ENCODE measurements at places on chromosomes 12 and 14.

DNA sequence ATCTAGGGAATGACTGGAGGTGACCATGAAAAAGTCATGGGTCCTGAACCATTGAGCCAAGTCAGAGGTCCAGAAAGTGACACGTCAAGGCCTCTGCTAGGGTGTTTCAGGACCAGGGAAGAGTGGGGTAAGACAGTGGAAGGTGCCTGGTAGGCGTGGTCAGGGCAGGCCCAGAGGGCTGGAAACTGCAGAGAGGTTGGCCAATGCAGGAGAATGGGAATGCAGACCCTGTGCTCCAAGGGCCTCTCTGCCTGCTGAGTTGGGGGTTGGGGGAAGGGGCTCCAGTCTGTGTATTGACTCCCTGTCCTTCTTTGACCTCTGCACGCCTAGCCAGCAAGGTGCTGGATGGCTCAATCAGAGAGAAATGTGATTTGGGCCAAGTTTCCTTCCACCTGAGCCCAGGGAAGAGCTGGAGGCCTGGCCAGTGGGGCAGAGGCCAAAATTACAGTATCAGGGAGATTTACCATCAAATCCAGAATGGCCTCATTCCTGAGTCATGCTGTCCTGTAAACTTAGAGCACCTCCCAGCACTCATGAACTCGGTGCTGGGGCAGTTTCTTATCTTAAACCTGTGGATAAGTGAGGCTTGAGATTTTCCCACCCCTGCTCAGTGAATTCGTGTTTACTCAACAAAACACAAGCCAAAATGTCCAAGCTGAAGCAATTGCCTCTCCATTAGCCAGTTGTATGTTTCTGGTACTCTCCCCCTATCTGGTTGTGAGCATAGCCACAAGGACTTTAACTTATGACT, 24.4 kb downstream of the IRF2BPL start:
- DNase-seq = no peak

- DNase-seq = peak; percentile 53
Measured at GRCh38 chr12:24820872-24821271, 128.0 kb downstream of the BCAT1 start.

DNA sequence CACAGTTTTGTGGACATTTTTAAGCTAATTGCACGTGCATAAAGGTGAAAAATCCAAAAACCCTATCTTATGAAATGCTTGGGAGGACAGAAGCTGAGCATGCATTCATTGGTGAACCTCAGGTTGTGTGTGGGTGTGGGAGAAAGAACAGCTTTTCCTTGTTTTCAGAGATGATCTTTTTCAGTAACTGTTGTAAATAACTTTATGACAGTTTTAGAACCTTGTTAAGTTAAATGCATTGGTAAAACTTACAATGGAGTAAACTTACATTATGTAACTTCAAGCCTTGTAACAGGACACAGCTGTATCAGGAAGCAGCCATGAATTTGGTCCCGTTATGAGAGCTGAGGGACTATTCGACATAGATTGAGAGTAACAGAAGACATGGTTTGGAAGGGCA, 587.4 kb downstream of the GALC start:
- peak; percentile 4 for DNase-seq

DNA sequence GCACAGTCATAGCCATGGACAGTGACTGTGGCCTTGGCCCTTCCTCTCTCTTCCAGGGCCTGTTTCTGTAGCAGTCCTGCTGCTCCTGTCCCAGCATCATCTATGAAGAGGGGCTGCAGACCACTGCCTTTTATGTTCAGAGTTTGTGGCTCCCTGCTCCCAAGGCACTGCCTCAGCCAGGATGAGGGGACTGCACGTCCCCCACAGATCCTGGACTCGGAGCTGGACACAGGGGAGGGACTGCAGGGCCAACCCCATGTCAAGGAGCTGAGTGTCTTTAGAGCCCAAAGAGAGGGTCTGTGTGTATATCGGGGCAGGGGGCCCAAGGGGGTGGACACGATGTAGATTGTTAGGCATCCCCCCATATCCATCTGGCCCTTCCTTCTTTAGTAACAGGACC, 60.6 kb upstream of the DIO3 start:
- DNase-seq = no peak

- DNase-seq = no peak
Measured at GRCh38 chr14:84323450-84323849, 1206.5 kb upstream of the FLRT2 start.

- DNase-seq = no peak
Measured at GRCh38 chr12:120586860-120587259, 5.7 kb upstream of the POP5 start.

- no peak for DNase-seq
Measured at GRCh38 chr14:96951511-96951910, 154.3 kb downstream of the VRK1 start.

DNA sequence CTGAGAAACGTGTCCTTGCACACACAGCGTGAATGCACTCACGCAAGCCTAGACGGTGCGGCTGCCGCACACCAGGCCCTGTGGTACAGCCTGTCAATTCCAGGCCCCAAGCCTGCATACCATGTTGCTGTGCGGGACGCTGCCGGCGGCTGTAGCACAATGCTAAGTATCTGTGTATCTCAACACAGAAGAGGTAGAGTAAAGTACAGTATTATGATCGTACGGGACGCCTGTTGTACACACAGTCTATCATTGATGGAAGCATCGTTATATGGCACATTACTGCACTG, 45.0 kb downstream of the AMN start:
- no peak for DNase-seq

- DNase-seq = peak; percentile 78
Measured at GRCh38 chr12:42705863-42706262, 116.3 kb upstream of the PRICKLE1 start.

DNA sequence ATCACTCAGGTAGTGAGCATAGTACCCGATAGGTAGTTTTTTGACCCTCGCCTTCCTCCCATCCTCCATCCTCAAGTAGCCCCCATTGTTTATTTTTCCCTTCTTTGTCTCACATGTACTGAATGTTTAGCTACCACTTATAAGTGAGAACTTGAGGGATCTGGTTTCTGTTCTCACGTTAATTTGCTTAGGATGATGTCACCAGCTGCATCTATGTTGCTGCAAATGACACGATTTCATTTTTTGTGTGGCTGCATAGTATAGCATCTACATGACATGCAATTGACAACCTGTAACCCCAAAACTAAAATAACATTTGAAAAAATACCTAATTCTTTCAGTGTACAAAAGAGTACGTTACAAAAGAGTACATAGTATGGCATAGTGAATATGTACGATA, 254.0 kb upstream of the NOVA1 start:
- DNase-seq = no peak

DNA sequence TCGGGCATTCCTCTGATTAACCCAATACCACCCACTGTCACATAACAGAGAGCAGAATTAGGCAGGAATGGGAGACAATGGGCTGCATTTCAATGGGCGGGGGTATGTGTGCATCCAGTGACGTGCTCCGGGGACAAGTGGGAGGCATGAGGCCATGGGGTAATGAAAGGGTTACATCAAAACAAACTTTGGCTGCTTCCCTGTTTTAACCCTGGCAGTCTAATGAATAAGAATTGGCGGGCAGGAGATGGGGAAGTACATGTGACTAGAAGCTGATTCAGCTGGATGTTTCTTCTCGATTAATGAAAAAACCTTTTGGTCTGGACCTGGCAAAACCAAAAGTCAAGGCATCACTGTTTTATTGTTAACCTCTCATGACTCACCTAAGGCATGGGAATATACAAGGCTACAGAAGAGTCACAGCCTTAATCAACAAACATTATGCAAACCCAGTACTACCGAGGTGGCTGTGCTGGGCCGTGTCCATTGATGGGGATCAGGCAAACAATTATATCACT, 44.2 kb downstream of the SOCS2 start:
- peak; percentile 99 for DNase-seq

- no peak for DNase-seq
Measured at GRCh38 chr12:132329036-132329719, at the start of gene GALNT9. Gene GALNT9, minus strand, starts transcription at chr12:132329589. Its CDS starts 386 bp downstream, at chr12:132329203.

- peak; percentile 59 for DNase-seq
Measured at GRCh38 chr14:58362798-58363412, 32.8 kb upstream of the TOMM20L start.

DNA sequence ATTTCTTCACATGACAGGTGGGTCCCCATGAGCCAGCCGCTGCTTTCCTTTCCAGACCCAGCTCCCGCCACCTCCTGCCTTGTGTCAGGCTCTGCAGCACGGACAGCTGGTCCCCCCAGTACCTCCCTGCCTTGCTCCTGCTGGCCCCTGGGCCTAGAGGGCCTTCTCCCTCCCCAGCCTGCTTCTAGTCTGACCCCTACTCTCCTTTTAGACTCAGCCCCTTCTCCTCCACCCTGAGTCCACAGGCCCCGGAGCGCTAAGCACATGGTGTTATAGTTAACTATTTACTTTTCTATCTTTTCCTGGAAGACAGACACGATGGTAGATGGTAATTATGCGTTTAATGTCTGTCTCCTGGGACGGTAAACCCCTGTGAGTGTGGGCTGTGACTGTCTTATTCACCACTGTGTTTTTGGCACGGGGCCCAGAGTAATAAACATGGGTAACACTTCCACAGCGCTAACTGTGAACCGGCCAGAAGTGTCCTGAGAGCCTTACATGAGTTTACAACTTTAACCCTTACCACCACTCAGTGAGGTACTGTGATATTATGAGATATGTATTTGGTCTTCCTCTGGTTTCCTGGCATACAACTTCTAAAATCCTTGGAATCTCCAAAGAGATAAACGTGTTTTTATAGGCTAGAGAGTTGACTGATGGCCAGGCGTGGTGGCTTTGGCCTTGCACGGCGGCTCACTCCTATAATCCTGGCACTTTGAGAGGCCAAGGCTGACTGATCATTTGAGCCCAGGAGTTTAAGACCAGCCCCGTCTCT, 41.2 kb downstream of the DGLUCY start:
- DNase-seq = peak; percentile 90

GRCh38 chr14:54309615-54310014, 87.2 kb upstream of the CDKN3 start:
- no peak for DNase-seq

- peak; percentile 92 for DNase-seq
Measured at GRCh38 chr14:66432334-66432733, 53.8 kb upstream of the CCDC196 start.

- DNase-seq = no peak
Measured at GRCh38 chr14:74980398-74980730, 22.4 kb upstream of the EIF2B2 start.

DNA sequence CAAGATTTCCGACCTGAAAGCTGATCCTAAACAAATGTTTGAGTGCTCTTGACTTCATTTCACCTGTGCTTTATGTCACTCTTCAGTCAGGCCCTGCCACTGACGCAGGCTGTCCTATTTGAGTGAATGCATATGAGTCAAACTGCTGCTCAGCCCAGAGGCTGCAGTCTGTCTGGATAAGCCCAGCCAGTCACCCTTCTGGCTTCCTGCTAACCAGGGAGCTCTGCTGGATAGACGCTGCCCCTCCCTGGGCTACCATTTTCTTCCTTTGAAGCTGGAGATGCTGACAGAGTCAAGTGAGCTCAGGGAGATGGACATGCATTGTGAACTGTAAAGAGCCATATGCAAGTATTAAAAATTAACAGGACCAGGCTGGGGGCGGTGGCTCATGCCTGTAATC, 5.1 kb upstream of the TUNAR start:
- no peak for DNase-seq

DNA sequence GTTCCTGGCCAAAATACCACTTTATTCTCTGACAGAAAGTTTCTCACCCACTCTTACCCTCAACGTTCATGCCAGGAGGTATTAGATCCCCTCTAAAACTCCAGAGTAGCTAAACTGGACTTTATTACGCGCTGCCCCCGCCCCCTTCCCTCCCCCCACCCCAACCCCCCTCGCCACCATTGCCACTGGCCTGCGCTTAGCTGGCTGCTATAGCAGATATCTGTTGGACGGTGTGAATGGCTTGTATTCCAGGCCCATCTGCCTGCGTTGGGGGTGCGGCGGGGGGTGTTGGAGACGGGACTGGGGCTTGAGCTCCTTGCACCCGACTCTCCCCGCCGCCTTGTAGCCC, 564 bp upstream of the THTPA start:
- DNase-seq = no peak

DNA sequence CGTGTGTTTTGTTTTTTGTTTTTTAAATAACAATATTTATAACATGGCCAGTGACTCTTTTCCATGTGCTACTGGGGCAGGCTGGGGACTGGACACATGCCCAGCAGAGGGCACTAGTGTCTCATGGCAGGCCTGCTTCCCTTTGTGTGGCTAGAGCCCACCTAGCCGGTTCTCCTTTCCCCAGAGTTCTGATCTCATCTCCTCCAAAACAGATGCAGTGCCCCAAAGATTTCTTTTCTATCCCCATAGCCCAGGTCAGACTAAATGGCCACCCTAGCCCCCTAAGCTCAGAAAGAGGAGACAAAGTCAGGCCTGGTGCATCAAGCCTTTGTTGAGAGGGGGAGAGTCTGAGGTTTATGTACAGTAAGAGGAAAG, 21.2 kb downstream of the PRPF40B start:
- DNase-seq = peak; percentile 46

DNA sequence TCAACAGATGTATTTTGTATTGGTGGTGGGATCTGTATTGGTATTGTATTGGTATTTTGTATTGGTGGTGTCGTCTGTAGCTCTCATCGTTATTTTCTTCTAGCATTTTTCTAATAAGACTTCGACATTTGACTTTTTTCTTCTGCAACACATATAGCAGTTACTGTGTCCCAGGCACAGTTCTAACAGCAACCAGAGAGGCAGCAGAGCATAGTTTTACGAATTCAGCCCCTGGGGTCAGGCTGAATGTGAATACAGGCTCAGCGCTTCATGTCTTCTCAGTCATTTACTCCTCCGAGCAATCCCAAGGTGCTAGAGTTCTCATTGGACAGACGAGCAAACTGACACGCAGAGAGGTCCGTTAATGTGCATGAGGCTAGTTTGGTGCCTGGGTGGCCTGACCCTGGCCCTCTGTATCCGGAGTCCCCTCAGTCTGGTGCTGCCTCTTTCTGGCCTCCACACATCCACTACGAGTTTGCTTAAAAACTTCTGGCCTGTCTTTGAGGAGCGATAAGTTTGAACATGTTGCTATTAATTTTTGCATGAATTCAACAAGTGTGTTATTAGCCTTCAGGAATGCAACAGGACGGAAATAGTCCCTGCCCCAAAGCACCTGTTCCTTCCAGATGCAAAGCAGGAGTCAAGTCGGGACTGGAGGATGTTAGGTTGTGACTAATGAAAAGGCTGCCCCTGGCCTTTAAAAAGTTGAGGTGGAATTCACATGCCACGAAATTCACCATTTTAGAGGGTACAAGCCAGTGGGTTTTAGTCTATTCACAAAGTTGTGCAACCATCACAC, 87.0 kb downstream of the GLT1D1 start:
- no peak for DNase-seq
